ENCODE measurements at places on chromosomes 11 and 22.

DNA sequence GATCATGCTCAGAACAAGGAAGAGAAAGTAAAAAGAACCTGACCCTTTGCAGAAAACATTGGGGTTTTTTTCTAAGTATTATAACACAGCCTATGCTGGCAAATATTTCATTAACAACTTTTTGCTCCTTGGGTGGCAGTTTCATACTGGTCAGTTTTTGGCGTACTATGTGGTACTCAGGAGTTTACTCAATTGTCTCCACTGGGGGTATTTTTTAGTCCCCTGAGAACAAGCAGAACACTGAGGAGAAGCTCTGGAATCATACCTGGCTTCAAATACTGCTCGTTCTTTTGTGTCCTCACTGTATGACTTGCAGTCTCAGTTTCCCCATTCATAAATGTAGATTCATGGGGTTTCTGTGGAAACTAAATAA, 90.4 kb downstream of the SERGEF start:
- no peaks in the 10 kb centered on the region for H3K4me1 ChIP-seq
- H3K4me3 ChIP-seq = no peak overlapping the region
- DNase-seq = no peak

- H3K27me3 ChIP-seq = no peaks in the 10 kb centered on the region
- peaks cover 49% of the 10 kb centered on the region for H3K4me1 ChIP-seq
- H3K4me3 ChIP-seq = no peak overlapping the region
- DNase-seq = no peak
Observed at GRCh38 chr11:123086305-123086704, 24.4 kb upstream of the HSPA8 start.

GRCh38 chr11:1230121-1230455, 7.2 kb downstream of the MUC5B start:
- H3K4me3 ChIP-seq = no peak overlapping the region
- no peaks in the 10 kb centered on the region for H3K36me3 ChIP-seq
- no peaks in the 10 kb centered on the region for H3K4me1 ChIP-seq
- no peaks in the 10 kb centered on the region for H3K27me3 ChIP-seq
- H3K27ac ChIP-seq = no peak overlapping the region

GRCh38 chr22:42462016-42462415, 29.8 kb upstream of the NFAM1 start:
- DNase-seq = no peak
- H3K36me3 ChIP-seq = no peaks in the 10 kb centered on the region
- peaks cover 26% of the 10 kb centered on the region for H3K27me3 ChIP-seq
- no peak overlapping the region for H3K4me3 ChIP-seq

- no peak for DNase-seq
- no peak overlapping the region for H3K27ac ChIP-seq
- no peaks in the 10 kb centered on the region for H3K36me3 ChIP-seq
- peaks cover 15% of the 10 kb centered on the region for H3K27me3 ChIP-seq
- no peaks in the 10 kb centered on the region for H3K4me1 ChIP-seq
Observed at GRCh38 chr11:122478986-122479385, 176.5 kb upstream of the UBASH3B start.

DNA sequence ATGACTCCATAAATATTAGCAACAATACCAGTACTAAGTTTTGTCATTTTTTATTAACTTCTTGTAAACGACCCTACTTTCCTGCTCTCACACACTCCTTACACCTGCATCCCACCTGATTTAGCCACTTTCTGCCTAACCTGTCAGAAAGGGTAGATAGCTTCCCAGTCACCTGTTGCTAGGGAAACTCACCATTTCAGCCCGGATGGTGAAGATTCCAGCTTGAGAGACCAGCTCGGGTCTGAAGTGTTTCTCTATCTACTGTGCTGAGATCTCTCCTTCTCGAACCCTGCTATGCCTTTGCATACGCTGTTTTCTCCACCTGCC, at the start of gene PARVG:
Gene PARVG (plus strand): TSS at position 220 of the 327 bp plus-strand sequence. CDS start 2,405 bp downstream, outside the sequence.
- no peak for DNase-seq
- H3K27me3 ChIP-seq = no peaks in the 10 kb centered on the region
- H3K4me1 ChIP-seq = peaks cover 33% of the 10 kb centered on the region
- peak within 1 kb of the TSS; percentile 96 for H3K27ac ChIP-seq
- H3K36me3 ChIP-seq = peaks cover 33% of the 10 kb centered on the region

GRCh38 chr11:35923452-35923851, 20.4 kb upstream of the LDLRAD3 start:
- no peak for DNase-seq
- no peaks in the 10 kb centered on the region for H3K36me3 ChIP-seq
- H3K4me1 ChIP-seq = no peaks in the 10 kb centered on the region
- no peak overlapping the region for H3K4me3 ChIP-seq
- no peak overlapping the region for H3K27ac ChIP-seq

- H3K4me1 ChIP-seq = peaks cover 20% of the 10 kb centered on the region
- H3K36me3 ChIP-seq = peaks cover 6% of the 10 kb centered on the region
- H3K27me3 ChIP-seq = no peaks in the 10 kb centered on the region
- DNase-seq = no peak
Observed at GRCh38 chr11:74493791-74494630, 487 bp upstream of the LIPT2 start.

DNA sequence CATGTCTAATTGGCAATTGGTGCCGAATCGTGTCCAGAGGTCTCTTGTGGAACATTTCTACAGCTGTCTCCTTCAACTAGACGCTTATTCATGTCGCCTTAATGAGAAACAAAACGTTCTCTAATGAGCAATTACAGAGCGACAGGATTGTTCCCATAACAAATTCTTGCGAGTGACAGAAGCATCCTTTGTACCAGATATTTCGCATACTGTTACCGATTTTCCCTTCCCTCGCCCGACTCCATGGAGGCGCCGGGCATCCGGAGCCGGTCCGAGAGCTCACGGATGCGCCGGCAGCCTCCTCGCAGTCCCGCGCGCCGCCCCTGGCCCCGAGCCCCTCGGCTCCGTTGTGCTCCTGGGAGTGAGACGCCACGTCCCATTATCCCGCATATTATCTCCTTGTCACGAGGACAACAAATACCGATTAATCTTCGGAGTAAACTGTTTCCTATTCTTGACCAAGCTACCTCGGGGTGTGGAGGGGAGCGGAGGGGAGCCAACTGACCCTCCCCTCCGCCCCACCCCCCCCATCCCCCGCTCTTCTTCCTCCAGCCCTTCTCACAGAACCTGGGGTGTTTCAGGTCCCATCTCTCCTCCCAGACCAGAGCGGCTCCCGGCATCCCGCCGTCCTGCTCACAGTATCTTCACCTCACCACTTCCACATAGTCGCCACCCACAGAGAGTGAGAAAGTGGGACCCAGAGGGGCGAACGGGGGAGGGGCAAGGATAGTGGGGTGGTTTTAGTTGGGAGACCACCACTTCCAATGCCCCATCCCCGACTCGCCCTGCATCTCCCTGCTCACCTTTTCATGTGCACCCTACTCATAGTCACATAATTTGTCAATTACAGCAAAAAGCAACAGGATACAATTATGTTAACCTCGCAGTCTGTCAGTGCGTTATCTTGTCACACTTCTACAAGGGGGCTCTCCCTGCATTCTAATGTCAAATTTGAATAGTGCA, 11.4 kb downstream of the PAX6 start:
- DNase-seq = no peak
- H3K27me3 ChIP-seq = peaks cover 95% of the 10 kb centered on the region
- H3K27ac ChIP-seq = peak overlapping the region; percentile 59

GRCh38 chr22:21028277-21029251, 3.8 kb downstream of the SLC7A4 start:
- H3K36me3 ChIP-seq = no peaks in the 10 kb centered on the region
- peaks cover 39% of the 10 kb centered on the region for H3K27me3 ChIP-seq
- no peak overlapping the region for H3K27ac ChIP-seq
- peaks cover 24% of the 10 kb centered on the region for H3K4me1 ChIP-seq
- DNase-seq = no peak

DNA sequence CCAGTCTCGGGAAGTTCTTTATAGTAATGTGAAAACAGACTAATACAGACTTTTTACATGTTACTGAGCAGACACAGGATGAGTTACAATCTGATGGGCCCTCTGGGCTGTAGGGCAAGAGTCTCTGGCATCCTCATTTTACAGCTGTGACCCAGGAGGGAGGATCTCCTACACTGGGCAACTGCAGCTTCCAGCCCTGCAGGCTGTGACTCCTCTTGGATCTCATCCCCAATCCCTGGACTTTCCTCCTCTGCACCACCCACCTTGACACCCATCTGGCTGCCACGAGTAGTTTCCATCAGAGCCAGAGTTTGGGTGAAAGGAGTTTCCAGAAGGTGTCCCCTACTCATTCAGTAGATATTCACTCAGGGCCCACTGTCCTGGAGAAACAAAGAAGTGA, 48.9 kb upstream of the MYEOV start:
- H3K36me3 ChIP-seq = no peaks in the 10 kb centered on the region
- DNase-seq = no peak
- H3K4me3 ChIP-seq = no peak overlapping the region
- peaks cover 21% of the 10 kb centered on the region for H3K4me1 ChIP-seq
- H3K27me3 ChIP-seq = no peaks in the 10 kb centered on the region

- peaks cover 12% of the 10 kb centered on the region for H3K4me1 ChIP-seq
- H3K27ac ChIP-seq = no peak overlapping the region
- no peak for DNase-seq
- H3K36me3 ChIP-seq = no peaks in the 10 kb centered on the region
- H3K27me3 ChIP-seq = no peaks in the 10 kb centered on the region
Observed at GRCh38 chr11:45171550-45171949, 25.1 kb downstream of the PRDM11 start.

DNA sequence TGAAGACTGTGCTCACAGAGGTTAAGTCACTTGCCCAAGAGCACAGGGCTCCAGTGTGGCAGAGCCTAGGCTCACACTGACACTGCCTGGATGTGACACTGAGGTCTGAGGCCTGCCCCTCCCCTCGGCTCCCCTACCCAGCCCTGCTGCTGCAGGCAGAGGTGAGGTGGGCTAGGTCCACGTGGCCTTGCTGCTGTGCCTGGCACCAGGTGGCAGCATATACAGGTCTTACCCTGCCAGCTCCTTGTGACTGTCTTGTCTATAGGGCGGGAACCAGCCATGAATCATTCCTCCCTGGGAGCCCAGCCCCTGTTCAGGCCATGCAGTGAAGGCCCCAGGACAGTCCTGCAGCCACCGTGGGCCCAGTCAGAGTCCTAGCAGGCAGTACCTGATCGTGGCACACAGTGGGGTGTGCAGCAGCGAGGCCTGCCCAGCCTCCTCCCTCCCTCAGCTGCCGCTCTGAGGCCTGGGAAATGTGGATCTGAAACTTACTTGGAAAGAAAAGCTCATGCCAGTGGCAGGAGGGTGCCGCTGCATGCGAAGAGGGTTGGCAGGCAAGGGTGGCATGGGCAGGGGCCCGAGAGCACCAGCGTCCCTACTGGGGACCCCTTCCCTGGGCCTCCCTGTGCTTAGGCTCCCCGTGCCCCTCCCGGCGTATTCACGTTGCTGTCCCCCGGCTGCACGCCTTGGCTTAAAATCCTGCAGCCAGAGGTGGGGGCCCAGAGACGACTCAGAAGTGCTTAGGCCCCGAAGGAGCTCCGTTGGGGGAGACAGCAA, 1.2 kb upstream of the CERK start:
- DNase-seq = peak; percentile 85
- peak overlapping the region; percentile 84 for H3K4me3 ChIP-seq
- no peaks in the 10 kb centered on the region for H3K27me3 ChIP-seq
- peak overlapping the region; percentile 94 for H3K27ac ChIP-seq
- H3K4me1 ChIP-seq = peaks cover 43% of the 10 kb centered on the region
- H3K36me3 ChIP-seq = peaks cover 30% of the 10 kb centered on the region

- no peak for DNase-seq
- H3K4me3 ChIP-seq = no peak overlapping the region
- no peaks in the 10 kb centered on the region for H3K27me3 ChIP-seq
- peaks cover 51% of the 10 kb centered on the region for H3K4me1 ChIP-seq
- H3K36me3 ChIP-seq = no peaks in the 10 kb centered on the region
- no peak overlapping the region for H3K27ac ChIP-seq
Observed at GRCh38 chr22:40595497-40596234, 40.9 kb downstream of the MRTFA start.

DNA sequence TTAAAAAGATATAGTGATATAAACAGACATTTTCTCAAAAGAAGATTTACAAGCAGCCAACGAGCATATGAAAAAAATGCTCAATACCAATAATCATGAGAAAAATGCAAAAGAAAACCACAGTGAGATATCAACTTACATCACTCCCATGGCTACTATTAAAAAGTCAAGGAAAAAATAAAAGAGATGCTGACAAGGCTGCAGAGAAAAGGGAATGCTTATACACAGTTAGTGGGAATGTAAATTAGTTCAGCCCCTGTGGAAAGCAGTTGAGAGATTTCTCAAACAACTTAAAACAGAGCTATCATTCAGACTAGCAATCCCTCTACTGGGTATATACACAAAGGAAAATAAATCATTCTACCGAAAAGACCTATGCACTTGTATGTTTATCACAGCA, 97.1 kb upstream of the CARD18 start:
- H3K4me3 ChIP-seq = no peak overlapping the region
- H3K36me3 ChIP-seq = no peaks in the 10 kb centered on the region

DNA sequence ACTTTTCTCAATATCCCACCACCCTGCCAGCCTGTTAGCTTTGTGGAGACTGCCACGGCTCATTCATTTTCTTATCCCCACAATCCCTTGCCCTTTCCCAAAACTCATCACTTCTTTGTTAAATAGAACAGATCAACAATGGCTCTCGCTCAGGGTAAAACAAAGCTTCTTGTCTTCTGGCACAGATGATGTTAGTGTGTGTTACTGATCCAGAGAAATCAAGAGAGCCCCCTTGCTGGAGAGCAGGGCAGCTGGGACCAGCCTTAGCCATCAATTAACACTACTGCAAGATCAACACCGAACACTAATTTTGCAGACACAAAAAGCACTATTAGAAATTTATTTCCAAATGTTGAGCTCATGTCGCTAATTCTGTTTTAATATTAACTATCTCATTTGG, 420.9 kb downstream of the TENM4 start:
- no peaks in the 10 kb centered on the region for H3K36me3 ChIP-seq
- no peak overlapping the region for H3K27ac ChIP-seq
- no peak for DNase-seq
- peaks cover 28% of the 10 kb centered on the region for H3K27me3 ChIP-seq

- DNase-seq = no peak
- no peaks in the 10 kb centered on the region for H3K4me1 ChIP-seq
- H3K4me3 ChIP-seq = no peak overlapping the region
- H3K36me3 ChIP-seq = no peaks in the 10 kb centered on the region
Observed at GRCh38 chr11:126613272-126613671, 257.8 kb downstream of the ST3GAL4 start.

GRCh38 chr11:17798253-17798652, 63.7 kb downstream of the KCNC1 start:
- no peak for DNase-seq
- no peaks in the 10 kb centered on the region for H3K27me3 ChIP-seq
- H3K27ac ChIP-seq = no peak overlapping the region
- H3K36me3 ChIP-seq = peaks cover 10% of the 10 kb centered on the region
- H3K4me1 ChIP-seq = no peaks in the 10 kb centered on the region

- H3K4me1 ChIP-seq = no peaks in the 10 kb centered on the region
- DNase-seq = no peak
- H3K27me3 ChIP-seq = no peaks in the 10 kb centered on the region
Observed at GRCh38 chr11:103378931-103379330, 269.7 kb downstream of the DYNC2H1 start.

- peaks cover 24% of the 10 kb centered on the region for H3K4me1 ChIP-seq
- H3K27me3 ChIP-seq = no peaks in the 10 kb centered on the region
- H3K36me3 ChIP-seq = peaks cover 85% of the 10 kb centered on the region
- H3K4me3 ChIP-seq = no peak overlapping the region
- no peak for DNase-seq
- no peak overlapping the region for H3K27ac ChIP-seq
Observed at GRCh38 chr22:40418366-40419201, 48.2 kb downstream of the SGSM3 start.

Data from activated T-cell treated with anti-CD3 and anti-CD28 coated beads, Interleukin-2, amount 50 U/mL, for 24 hours (primary cell).